Progenitor cell of endocrine pancreas (in vitro differentiated cells): ENCODE measurements at places on chromosomes 1 and 21. TPM values are rescaled to one million over a fixed set of nuclear protein-coding genes. Genes with fewer than 3 reads are reported as not detected.

GRCh38 chr1:234923626-234924025 lies 205.0 kb downstream of the TOMM20 start:
- DNase-seq = no peak
- H3K27ac ChIP-seq = no peak overlapping the region
- H3K4me1 ChIP-seq = peaks cover 34% of the 10 kb centered on the region

Gene CD5L
- total RNA-seq = not detected in 2 replicates

Gene KLF17
- total RNA-seq = not detected in 2 replicates

DNA sequence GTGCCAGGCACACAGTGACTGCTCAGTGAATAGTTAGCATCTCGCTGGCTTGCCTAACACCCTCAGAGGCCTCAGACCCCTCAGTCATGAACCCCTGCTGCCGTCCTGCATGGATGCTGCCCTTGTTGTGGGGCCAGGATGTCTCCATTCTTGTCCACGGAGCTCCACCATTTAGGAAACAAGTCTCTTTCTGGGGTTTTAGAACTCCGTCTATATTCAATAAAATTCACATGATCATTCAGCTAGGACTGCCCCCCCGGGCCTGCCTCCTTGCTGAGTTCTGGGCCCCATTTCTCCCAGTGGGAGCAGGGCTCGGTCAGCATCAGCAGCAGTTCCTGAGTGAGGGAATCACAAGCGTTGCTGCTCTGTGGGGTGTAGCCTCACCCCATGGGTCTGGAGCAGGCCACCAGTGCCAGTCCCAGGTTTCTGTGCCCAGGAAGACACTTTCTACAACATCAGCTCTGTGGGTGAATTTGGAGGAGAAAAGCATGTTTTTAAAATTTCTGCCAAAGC lies 134.1 kb downstream of the RHOU start:
- no peaks in the 10 kb centered on the region for H3K27me3 ChIP-seq
- H3K27ac ChIP-seq = no peak overlapping the region
- H3K4me3 ChIP-seq = no peak overlapping the region
- no peak for DNase-seq
- no peaks in the 10 kb centered on the region for H3K36me3 ChIP-seq

- H3K4me1 ChIP-seq = peaks cover under 1% of the 10 kb centered on the region
- H3K36me3 ChIP-seq = peaks cover 15% of the 10 kb centered on the region
- H3K27me3 ChIP-seq = no peaks in the 10 kb centered on the region
These were observed 10.3 kb downstream of the CLIC6 start for GRCh38 chr21:34679051-34679450.

DNA sequence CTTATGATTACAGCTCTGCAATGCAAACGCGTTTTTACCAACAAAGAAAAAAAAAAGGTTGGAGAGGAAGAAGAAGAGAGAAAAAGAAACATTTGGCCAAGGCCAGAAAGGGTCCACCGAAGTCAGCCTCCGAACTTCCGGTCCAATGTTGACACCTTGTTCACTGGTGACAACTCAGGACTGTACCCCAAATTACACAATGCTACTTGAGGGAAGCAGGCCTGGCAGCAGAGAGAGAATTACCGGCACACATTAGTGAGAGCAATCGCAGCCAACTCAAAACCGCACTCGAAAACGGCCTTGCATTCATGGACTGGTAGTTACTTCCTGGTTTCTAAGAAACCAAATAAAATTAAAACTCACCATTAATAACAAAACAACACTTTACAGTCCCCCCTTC lies 652.5 kb downstream of the KIF26B start:
- no peak overlapping the region for H3K27ac ChIP-seq
- H3K36me3 ChIP-seq = no peaks in the 10 kb centered on the region
- H3K27me3 ChIP-seq = no peaks in the 10 kb centered on the region
- peaks cover 37% of the 10 kb centered on the region for H3K4me1 ChIP-seq
- DNase-seq = no peak

Gene HECTD3
- total RNA-seq = 43.5 and 44.2 TPM in 2 replicates

Gene TSSK3
- 3.1 and 3.9 TPM in 2 replicates for total RNA-seq

Gene LIN28A
- total RNA-seq = 80.2 and 87.8 TPM in 2 replicates

DNA sequence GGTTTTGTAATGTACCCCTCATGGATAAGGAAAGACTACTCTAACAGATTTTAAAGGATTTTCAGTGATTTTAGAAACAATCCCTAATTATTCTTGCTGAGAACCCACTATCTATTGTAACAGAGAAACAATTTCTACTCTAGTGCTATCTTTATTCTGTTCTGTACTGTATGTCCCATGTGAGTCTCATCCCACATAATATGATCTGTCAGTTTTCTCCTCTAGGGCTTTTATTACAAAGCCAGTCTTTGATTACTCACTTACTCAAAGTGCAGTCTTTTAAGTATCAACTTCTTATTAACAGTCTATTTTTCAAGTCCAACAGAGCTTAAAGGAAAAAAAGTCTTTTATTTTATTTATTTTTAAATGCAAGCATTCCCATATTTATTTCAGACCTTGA lies 54.8 kb downstream of the CTH start:
- no peaks in the 10 kb centered on the region for H3K4me1 ChIP-seq
- no peaks in the 10 kb centered on the region for H3K36me3 ChIP-seq
- no peak for DNase-seq
- H3K27ac ChIP-seq = no peak overlapping the region
- H3K4me3 ChIP-seq = no peak overlapping the region
- H3K27me3 ChIP-seq = peaks cover 4% of the 10 kb centered on the region

Gene DARS2
- 20.2 and 21.1 TPM in 2 replicates for total RNA-seq

Gene PDXK
- total RNA-seq = 56.1 and 57.6 TPM in 2 replicates

DNA sequence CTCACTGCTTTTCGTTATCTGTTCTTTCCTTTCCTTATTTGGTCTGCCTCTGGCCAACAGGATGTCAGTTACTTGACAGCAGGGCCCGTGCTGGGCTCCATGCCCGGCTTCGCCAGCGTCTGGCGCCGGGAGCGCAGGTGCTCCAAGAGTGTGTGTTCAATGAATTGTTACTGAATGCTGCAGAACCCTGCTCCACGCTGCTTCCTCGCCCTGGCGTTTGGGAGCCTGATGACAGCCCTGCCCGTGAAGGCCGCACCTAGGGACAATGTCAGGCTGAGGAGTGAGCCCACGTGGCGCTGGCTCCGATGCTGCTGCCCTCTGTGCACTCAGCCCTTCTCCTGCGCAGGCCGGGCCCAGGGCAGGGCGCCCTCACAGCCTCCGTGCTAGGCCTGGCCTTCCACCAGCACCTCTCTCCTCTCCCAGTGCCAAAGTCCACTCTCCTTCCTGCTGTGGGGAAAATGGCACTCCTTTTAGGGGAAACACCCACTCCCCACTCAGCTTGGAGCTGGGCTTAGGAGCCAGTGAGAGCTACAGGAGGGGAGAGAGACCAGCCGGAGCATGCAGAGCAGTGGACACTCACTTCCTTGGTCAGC lies 51.4 kb downstream of the ACBD3 start:
- H3K36me3 ChIP-seq = no peaks in the 10 kb centered on the region
- H3K27ac ChIP-seq = no peak overlapping the region
- no peak for DNase-seq

GRCh38 chr1:24914226-24915069 lies 15.6 kb downstream of the RUNX3 start:
- no peaks in the 10 kb centered on the region for H3K36me3 ChIP-seq
- no peak for DNase-seq
- no peak overlapping the region for H3K4me3 ChIP-seq
- peaks cover 14% of the 10 kb centered on the region for H3K27me3 ChIP-seq
- no peak overlapping the region for H3K27ac ChIP-seq

Gene BTBD19
- total RNA-seq = 26.7 and 27.5 TPM in 2 replicates

GRCh38 chr1:151384584-151384983 lies 12.1 kb upstream of the SELENBP1 start:
- no peak overlapping the region for H3K4me3 ChIP-seq
- no peaks in the 10 kb centered on the region for H3K4me1 ChIP-seq
- no peak overlapping the region for H3K27ac ChIP-seq
- no peaks in the 10 kb centered on the region for H3K27me3 ChIP-seq

GRCh38 chr21:34762786-34763185 lies 94.0 kb downstream of the CLIC6 start:
- no peak overlapping the region for H3K4me3 ChIP-seq
- H3K4me1 ChIP-seq = no peaks in the 10 kb centered on the region
- no peak overlapping the region for H3K27ac ChIP-seq

Gene PLA2G2F
- total RNA-seq = not detected in 2 replicates

DNA sequence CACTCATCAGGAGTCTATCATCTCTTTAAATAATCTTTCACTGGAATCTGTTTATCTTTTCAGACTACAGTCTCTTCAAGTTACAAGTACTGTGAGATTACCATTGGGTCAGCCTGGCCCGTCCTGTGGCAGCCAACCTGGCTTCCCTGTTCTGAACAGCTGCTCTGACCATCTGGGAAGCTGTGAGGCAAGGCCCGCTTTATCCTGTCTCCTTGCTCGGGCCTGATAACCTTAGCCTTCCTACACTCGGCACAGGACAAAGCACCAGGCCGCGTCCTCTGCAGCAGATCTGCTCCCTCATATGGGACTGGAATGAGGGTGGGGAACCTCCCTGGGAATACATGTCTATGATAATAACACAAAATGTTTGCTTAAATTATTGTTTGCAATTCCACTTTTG lies 113.3 kb downstream of the PTPN14 start:
- H3K27ac ChIP-seq = no peak overlapping the region
- no peak for DNase-seq
- peaks cover 39% of the 10 kb centered on the region for H3K4me1 ChIP-seq

Gene OR2L5
- total RNA-seq = not detected in 2 replicates
